ENCODE measurements at places on chromosomes 13 and 19.
A peak's percentile ranks its signal among the peaks of the same experiment; 100 is the strongest.

DNA sequence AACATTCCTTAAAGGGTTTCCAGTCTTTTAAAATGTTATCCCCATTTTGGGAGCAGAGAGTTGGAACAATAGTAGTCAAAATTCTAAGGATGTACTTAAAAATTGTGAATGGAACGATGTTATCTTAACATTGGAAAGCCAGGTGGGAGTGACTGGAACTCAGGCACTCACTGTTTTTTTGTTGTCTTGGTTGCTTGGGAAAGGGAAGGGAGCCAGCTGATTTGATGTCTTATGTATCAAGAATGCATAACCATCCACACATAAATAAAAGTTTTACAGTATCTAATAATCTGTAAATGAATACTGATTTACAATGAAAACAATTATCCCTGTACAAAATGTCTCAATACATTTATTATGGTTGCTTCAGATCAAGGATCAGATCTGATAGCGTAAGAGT is 88.7 kb downstream of the SLC10A2 start:
- no peak for DNase-seq

DNA sequence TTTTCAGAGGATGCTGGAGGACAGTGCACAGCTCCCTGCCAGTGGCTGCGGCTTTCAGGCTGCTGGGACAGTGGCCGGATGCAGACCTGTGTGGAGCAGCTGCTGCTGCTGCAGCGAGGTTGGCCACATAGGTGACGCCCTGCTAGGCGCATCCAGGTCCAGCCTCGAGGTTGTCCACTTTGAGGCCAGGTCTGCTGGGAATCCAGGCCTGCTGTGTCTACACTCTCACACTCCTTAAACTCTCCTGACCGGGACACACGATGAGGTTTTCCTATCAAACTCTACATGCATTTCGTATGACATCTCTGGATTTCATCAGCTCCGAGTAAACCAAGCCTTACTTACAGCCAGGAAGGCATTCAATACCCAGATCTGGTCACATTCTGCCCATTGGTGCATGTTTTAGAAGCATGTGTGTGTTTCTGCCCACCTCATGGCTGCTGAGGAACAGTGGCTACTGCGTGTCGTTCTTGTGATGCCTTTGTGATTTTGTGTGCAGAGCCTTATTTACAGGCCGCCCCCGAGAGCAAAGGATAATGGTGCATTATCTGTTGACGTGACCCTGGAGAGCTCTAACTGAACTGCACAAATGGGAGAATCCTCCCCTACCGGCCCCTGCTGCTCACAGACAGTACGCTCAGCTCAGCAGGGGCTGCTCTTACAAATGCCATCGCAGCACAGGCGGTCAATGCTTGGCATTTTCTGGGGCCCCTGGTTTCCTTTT is 12.3 kb upstream of the MCF2L start:
- no peak for DNase-seq

GRCh38 chr19:7540761-7541474 is 5.4 kb downstream of the PNPLA6 start:
- no peak for DNase-seq

- DNase-seq: no peak
Observed at GRCh38 chr13:66180836-66181235, 1049.3 kb downstream of the PCDH9 start.

DNA sequence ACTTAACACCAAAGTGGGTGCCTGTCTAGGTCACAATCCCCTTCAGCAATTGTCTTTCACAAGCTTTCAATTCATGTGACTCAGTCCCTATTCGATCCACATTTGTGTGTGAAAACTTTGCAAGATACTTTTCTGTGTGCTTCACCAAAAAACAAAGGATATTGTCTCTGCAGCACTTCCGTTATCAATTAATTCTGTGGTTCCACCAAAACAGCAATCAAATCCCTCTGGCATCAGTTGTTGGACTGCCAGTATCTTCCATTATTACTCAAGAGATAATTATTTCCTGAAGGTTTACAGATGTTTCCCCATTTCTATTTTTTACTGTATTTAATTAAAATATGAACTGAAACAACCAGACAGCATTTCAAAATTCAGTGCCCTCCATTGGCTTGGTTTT is 481.4 kb downstream of the SUCLA2 start:
- no peak for DNase-seq

DNA sequence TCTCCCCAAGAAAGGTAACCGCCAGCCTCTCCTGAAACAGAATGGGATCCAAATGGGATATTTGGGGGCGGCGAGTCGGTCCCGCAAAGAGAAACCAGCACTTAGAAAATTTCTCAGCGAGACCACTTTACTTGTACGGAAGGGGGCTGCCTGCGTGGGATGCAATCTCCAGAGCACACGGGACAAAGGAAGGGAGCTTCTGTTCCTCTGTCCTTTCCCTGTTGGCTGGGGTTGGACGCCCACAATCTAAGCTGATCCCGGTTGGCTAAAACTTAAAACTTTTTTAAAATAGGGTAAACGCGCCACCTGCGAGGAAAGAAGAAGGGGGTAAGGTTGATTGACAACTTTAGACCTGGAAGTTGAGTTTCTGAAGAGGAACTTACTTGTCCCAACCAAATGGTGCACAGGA is 826 bp upstream of the BSG start:
- no peak for DNase-seq

GRCh38 chr19:17843292-17843827 is 4.4 kb downstream of the JAK3 start:
- DNase-seq: no peak

DNA sequence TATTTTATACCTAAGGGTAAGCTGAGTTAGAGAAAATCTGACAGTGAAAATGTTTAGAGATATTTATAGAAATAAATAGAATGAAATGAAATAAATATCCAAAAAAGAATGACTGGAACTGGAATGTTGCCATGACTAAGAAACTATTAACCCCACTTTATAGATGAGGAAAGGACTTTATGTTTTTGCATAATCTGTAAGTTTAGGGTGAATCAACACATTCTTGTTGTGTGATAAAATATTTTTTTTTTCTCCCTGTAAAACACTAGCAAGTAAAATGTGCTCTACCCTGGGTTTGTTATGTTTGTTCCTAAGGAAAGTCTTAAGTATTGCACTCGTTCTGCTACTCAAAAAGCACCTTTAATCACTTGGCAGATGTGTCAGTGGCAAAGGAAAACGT is 83.8 kb upstream of the KL start:
- no peak for DNase-seq

DNA sequence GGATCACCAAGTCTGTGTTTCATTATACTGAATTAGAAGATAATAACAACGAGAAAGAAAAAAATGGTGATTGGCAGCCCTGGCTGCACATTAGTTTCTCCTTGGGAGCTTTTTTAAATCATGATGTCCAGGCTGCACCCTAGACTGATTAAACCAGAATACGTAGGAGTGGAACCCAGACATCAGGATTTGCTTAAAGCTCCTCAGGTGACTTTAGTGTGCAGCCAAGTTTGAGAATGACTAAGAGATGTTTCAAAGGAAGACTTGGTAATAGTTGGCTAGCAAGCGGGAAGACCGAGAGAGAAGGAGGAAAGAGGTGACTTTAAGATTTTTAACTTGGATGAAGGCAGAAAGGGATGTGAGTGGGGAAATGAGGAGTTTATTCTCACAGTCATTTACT is 71.4 kb upstream of the SERP2 start:
- no peak for DNase-seq

GRCh38 chr19:16135430-16136127 is 7.9 kb upstream of the HSH2D start:
- DNase-seq: no peak

- DNase-seq: no peak
Observed at GRCh38 chr19:12034198-12034597, 1.3 kb downstream of the ZNF433 start.

DNA sequence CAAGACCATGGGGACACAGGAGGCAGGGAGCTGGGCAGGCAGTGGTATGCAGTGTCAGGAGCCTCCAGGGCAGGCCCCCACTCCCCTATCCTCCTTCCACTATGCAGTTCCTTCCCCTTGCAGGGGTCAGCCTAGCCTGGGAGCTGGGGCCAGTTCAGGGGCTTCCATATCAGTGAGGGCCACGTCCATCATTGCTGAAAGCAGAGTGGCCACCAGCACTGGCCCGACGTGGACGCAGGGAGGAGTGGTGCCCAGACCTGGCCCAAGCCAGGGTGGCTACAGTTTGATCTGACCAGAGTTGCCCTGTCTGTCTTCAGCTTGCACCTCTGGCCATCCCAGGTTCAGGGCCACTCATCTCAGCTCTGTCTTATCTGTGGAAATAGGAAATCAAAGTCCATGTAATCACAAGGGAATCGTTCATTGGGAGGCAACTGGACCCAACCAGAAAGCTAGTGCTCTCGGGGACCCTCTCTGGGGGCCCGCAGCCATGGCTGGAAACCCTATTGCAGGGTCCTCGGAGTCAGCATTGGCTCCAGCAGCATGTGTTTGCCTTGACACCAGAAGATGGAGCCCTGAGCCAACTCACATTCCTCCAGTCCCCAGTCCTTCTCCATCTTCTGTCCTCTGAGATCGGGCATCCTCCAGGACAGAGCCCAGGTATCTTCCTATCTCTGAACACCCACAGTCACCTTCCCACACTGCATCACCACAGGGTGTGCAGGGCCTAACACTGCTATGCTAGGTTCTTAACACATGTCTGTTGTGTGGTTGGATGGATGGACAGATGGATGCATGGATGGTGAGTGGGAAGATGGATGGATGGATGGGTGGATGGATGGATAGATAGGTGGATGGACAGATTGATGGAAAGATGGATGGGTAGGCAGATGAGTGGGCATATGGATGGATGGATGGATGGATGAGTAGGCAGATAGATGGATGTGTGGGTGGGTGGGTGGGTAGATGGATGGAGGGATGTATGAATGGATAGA is 75.7 kb upstream of the KCTD15 start:
- no peak for DNase-seq

- DNase-seq: no peak
Observed at GRCh38 chr19:29532097-29532496, 6.3 kb downstream of the VSTM2B start.

DNA sequence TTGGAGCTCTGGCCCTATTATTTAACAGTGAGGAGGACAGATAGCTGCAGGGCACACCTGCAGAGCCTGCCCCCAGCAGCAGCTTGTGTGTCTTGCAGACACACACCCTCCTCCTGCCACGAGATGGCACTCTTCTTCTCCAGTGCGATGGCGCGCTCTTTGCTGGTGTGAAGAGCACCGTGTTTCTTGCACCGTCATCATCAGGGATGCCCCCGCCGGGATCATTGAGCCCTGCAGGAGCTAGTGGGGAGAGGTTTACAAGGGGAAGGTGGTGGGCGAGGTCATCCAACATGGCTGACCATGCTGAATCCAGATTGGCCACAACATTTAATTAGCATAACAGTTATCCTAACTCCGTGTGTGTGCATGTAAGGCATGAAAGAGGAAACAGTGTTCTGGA is 105.6 kb downstream of the RAB20 start:
- peak; percentile 10 for DNase-seq

GRCh38 chr19:16327911-16328823 is 3.5 kb downstream of the KLF2 start:
- peak; percentile 92 for DNase-seq

- DNase-seq: no peak
Observed at GRCh38 chr19:47881757-47882156, 4.4 kb downstream of the SULT2A1 start.

DNA sequence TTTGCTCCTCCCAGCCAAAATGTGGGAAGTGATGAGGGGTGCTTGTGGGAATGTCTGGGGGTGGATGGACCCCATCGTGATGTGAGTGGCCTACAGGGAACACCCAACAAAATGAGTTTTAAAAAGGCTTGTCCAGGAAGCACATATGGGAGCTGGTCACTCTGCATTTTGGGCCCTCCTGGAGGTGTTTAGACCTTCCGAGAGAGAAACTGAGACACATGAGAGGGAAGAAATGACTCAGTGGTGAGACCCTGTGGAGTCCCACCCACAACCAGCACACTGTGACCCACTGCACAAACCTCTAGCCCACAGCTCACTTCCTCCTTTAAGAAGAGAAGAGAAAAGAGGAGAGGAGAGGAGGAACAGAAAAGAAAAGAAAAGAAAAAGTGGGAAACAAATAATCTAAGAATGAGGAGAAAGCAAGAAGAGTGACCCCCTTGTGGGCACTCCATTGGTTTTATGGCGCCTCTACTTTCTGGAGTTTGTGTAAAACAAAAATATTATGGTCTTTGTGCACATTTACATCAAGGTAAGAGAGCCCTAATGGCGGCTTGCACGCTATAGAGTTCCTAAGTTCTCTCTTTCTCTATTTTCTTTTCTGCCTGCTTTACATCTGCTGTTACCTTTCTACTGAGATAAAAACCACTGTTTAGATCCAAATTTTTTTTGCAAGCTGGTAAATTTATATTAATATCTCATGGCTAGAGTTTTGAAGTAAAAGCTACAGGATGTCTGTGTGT is 13.3 kb upstream of the LILRB1 start:
- no peak for DNase-seq

- no peak for DNase-seq
Observed at GRCh38 chr13:55467476-55467875, 1673.2 kb upstream of the PRR20A start.

GRCh38 chr13:30792285-30793000 is 57.1 kb downstream of the ALOX5AP start:
- no peak for DNase-seq

GRCh38 chr13:108495646-108496361 is 133.6 kb upstream of the MYO16 start:
- DNase-seq: peak; percentile 8

- no peak for DNase-seq
Observed at GRCh38 chr13:109509154-109509900, 277.1 kb downstream of the IRS2 start.

- no peak for DNase-seq
Observed at GRCh38 chr19:47821460-47822020, at the start of gene CRX. Gene CRX, plus strand, starts transcription at chr19:47821937. Its CDS starts 12,507 bp downstream, at chr19:47834444.

DNA sequence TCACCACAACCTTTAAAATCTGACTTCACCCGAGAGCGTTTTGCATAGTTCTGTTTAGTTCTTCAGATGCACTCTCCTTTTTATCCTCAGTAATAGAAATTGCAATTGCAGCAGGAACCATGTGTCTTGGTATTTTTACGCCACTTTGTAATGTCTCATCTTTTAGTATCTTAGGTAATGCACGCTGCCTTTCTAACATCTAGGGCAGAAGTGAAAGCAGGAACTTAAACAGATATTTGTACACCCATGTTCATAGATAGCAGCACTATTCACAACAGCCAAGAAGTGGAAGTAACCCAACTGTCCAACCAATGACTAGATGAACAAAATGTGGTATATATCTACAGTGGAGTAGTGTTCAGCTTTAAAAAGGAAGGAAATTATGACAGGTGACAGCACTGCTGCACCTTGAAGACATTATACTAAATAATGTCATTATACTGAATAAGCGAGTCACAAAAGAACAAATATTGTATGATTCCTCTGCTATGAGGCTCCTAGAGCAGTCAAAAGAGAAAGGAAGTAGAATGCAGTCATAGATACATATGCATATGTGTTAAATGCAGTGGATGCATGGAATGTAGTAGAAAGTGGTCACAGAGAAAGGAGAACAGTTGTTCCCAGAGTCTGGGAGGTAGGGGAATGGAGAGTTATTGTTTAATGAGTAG is 105.9 kb upstream of the GJB6 start:
- no peak for DNase-seq

GRCh38 chr19:8323781-8324185 is 2.5 kb downstream of the RPS28 start:
- DNase-seq: peak; percentile 41

GRCh38 chr13:25920931-25921330 is 130.9 kb downstream of the SHISA2 start:
- no peak for DNase-seq

Data from hematopoietic multipotent progenitor cell (in vitro differentiated cells).